RWPE2 (cell line): ENCODE measurements at places on chromosomes 7 and 10.

- no peak overlapping the region for H3K27ac ChIP-seq
- no peak overlapping the region for H3K4me3 ChIP-seq
- no peaks in the 10 kb centered on the region for H3K4me1 ChIP-seq
Measured at GRCh38 chr7:28793381-28794085, 164.6 kb downstream of the TRIL start.

- H3K27ac ChIP-seq = peak overlapping the region; percentile 43
- peaks cover 21% of the 10 kb centered on the region for H3K4me1 ChIP-seq
- no peaks in the 10 kb centered on the region for H3K36me3 ChIP-seq
- no peak for DNase-seq
Measured at GRCh38 chr7:28858206-28858605, 99.9 kb downstream of the TRIL start.

- peak overlapping the region; percentile 43 for H3K27ac ChIP-seq
- no peaks in the 10 kb centered on the region for H3K36me3 ChIP-seq
- H3K27me3 ChIP-seq = no peaks in the 10 kb centered on the region
- no peak overlapping the region for H3K4me3 ChIP-seq
Measured at GRCh38 chr7:99126921-99127553, 16.9 kb downstream of the SMURF1 start.

DNA sequence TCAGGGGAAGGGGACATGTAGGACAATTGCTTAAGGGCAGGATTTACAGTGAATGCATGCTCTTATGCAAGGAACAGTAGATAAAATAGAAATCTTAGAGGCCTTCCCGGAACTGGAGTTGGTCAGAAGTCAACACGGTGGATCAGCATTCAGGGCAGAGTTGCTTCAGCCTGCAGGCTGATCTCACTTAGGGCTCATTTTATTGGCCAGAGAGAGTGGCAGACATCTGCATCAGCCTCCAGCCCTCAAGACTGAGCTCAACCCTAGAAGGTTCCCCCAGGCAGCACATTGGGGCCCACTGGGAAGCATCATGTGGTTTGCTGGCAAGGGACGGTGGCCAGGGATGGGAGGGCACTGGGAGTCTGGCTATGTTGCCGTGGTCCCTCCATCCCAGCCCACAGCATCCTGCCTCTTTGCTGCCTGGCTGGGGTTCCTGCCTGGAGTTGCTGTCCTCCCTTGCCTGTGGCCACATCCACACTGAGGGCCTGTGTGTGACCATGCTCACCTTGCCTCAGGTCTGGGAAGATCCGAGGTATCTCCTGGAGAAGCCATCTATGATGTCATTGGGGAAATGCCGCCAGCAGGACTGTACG, 13.0 kb downstream of the SCART1 start:
- H3K4me1 ChIP-seq = no peaks in the 10 kb centered on the region
- H3K4me3 ChIP-seq = no peak overlapping the region
- peak; percentile 41 for DNase-seq
- H3K36me3 ChIP-seq = no peaks in the 10 kb centered on the region
- no peak overlapping the region for H3K27ac ChIP-seq

GRCh38 chr7:20146451-20146850, 70.7 kb downstream of the MACC1 start:
- no peak overlapping the region for H3K27ac ChIP-seq
- no peaks in the 10 kb centered on the region for H3K4me1 ChIP-seq
- no peaks in the 10 kb centered on the region for H3K27me3 ChIP-seq
- H3K36me3 ChIP-seq = no peaks in the 10 kb centered on the region
- H3K4me3 ChIP-seq = no peak overlapping the region
- no peak for DNase-seq

GRCh38 chr7:116800594-116800993, 61.8 kb upstream of the CAPZA2 start:
- H3K27me3 ChIP-seq = no peaks in the 10 kb centered on the region
- no peak for DNase-seq
- H3K27ac ChIP-seq = peak overlapping the region; percentile 79
- H3K4me3 ChIP-seq = no peak overlapping the region
- peaks cover 36% of the 10 kb centered on the region for H3K4me1 ChIP-seq
- H3K36me3 ChIP-seq = peaks cover 25% of the 10 kb centered on the region

DNA sequence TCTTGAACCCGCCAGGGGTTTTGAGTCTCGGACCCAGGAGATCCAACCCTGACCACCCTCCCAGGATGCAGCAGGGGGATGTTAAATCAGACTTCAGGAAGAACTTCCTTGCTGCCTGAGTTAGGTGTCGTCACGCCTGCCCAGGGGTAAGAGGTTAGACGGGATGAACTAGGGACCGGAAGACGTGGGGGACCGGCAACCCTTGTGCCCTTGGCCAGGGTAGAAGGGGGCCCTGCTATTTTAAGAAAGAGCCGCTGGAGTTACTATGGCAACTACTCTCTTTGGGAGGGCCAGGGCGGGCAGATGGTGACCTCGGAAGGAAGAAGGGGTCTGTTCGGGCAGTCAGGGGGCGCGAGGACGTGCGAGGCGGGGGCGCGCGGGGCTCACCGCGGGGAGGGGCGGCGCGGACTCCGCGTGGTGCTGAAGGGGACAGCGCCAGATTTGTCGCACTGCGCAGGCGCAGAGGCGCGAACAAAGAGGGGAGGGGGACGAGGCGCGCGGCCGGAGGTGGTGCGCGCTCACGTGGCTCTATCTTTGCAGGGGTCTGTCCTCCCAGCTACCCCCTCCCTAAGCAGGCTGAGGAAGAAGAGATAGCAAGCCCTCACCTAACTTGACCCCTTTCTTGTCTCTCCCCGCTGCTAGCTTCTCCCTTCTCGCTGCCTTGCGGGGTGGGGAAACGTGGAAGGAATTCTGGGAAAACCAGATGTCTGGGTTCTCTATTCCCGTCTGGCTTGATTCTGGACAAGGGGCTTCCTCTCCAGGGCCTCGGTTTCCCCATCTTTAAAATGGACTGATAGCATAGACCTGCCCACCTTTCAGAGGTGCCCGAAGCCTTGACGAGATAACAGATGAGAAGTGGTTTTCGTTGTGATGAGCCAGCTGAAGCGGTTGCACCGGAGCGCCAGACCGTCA, 940 bp upstream of the PSD start:
- H3K27ac ChIP-seq = peak overlapping the region; percentile 71
- no peaks in the 10 kb centered on the region for H3K4me1 ChIP-seq
- peaks cover 5% of the 10 kb centered on the region for H3K27me3 ChIP-seq
- peak overlapping the region; percentile 54 for H3K4me3 ChIP-seq
- no peak for DNase-seq
- H3K36me3 ChIP-seq = peaks cover 7% of the 10 kb centered on the region

DNA sequence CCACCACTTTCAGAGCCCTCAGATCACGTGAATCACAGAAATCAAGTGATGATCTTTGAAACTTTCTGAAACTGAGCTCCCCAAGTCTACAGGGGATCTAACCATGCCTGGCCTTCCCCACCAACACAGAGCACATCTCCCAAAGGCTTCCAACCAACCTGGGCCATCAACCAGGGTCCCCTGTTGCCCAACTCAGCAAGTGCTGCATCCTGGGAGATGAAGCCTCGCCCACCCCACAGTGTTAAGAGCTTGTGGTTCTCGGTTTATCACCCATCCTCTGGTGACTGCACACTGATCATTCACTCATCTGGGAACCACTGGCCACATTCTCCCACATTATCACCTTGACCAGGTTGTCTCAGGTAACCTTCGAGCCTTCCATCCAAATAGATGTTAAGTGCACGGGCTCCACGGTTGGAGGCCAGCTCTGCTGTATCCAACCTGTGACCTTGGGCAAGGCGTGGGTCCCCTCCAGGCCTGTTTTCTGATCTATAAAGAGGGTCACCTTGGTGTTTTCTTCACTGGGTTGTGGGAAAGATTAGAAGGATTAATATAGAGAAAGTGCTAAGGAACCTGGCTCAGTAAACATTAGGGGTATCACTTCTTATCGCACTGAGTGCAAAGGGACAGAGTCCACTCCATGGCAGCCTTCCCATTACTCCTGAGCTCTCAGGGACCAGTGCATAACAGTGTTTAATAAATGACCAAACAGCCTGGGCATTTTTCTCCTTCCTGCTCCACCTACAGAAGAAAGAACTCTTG, 3.6 kb downstream of the ZNF488 start:
- H3K27me3 ChIP-seq = no peaks in the 10 kb centered on the region
- no peak overlapping the region for H3K4me3 ChIP-seq
- no peak for DNase-seq
